Stimulated activated CD4-positive, alpha-beta T cell treated with anti-CD3 and anti-CD28 coated beads, TNF-alpha, amount 100 ng/mL, for 1 hour (primary cell): ENCODE measurements at places on chromosomes 16 and 17.

DNA sequence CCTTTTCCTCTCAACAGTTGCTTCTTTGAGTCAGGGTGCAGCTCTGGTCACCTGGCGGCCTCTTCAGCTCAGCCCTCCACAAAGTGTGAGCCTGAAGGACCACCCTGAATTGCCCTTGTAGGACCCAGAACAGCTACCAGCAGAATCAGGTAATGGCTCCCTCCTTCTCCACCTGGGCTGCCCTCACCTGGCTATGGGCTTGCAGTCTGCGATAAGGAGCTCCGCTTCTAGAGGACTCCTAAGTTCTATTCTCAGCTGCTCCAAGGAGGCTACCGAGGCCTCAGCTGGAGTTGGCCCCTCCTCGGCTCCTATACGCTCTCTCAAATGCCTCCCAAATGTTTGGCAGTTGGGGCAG is 13.4 kb downstream of the SMIM5 start:
- DNase-seq = no peak

- no peak for DNase-seq
Measured at GRCh38 chr17:2179615-2180295, 123.8 kb downstream of the SMG6 start.

DNA sequence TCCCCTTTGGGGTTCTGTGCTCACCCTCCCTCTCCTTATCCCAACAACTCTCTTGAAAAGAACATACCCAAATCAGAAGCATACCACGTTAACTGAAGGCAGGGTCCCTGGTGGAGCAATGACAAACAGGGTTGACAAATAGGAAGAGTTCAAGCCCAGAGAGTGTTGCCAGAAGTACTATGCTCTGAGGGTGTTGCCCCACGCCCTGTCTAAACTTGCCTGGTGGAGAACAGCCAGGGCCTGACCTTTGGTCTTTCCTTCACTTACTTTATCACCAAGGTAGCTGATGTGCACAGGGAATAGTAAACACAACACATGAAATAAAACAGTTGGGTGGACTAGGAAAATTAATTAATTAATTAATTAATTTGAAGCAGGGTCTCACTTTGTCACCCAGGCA is 23.3 kb downstream of the ZNF75A start:
- DNase-seq = no peak

DNA sequence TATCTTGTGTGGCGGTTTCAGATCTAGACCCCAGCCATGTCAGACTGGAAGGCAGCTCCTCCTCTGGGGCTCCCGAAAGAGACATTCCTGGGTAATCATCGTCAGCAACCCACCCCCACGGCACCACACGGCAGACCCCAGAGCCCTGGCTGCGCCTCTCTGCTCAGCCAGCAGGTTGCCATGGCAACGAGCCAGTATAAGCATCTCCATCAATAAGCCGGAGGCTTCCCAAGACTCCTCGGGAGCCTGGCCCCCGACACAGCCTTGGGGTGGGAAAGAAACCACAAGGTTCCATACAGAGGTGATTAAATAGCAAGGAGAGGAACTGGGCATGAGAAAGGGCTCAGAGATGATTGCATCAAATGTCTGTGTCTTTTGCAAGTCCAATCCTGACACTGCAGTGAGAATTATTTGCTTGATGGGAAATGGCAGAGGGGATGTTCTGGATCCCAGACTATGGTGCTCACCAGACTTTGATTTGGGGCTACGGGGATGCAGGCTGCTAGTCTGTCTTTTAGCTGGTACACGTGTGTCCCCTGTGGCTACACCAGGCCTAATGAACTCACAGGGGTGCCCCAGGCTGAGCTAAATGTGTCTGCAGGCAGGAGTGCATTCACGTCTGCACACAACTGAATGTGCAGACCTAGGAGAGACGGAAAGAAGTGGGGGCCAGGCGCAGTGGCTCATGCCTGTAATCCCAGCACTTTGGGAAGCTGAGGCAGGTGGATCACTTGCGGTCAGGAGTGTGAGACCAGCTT is 320.5 kb upstream of the TNRC6C start:
- DNase-seq = no peak

GRCh38 chr17:45088741-45089140 is 27.6 kb downstream of the NMT1 start:
- DNase-seq = no peak

GRCh38 chr16:85569615-85570212 is 43.4 kb upstream of the GSE1 start:
- DNase-seq = no peak

GRCh38 chr16:72482695-72483094 is 310.7 kb upstream of the PMFBP1 start:
- DNase-seq = no peak

DNA sequence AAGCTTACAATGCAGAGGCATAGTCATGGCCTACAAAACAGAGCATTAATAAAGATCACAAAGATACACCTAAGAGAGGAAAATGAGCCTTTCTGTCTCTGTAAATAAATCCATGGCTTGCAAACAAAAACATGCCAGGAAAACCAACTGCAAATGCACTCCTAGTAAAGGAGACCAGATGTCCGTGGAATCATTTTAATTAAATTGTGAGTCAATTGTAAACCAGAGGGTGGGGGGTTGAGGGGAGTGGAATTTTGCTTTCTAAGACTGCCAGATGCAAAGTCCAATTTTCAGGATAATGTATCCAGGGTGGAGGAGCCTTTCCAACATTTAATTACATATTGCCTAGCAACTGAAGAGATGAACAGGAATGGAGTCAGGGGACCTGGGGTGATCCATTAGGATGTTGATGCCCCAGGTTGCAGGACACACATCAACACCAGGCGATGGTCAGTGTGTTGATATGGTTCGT is 390.3 kb upstream of the CCL2 start:
- no peak for DNase-seq

DNA sequence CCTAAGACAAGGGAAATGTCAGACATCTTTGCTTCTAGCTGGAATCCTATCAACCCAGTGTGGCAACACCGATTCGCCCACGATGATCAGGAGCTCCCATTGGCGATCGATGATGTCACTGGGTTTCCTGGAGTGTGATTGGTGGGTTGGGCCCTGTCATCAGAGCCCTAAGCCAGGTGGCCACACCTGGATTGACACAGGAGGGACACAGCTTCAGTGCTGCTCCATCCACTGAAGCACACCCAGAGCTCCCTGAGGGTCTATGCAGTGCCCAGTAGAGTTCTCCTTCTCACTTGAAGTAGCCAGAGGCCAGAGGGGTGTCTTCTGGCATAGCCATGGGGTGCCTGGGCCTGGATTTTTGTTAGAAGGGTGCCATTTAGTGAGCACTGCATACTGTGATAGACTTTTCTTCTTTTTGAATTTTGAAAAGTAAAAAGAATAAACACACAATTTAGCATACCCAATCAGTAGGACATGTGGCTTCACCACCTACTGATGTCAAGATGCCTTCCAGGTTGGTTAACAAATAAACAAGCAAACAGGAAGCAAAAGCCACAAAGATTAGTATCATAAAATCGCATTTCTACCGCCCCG is 77.6 kb downstream of the CMIP start:
- DNase-seq = no peak

DNA sequence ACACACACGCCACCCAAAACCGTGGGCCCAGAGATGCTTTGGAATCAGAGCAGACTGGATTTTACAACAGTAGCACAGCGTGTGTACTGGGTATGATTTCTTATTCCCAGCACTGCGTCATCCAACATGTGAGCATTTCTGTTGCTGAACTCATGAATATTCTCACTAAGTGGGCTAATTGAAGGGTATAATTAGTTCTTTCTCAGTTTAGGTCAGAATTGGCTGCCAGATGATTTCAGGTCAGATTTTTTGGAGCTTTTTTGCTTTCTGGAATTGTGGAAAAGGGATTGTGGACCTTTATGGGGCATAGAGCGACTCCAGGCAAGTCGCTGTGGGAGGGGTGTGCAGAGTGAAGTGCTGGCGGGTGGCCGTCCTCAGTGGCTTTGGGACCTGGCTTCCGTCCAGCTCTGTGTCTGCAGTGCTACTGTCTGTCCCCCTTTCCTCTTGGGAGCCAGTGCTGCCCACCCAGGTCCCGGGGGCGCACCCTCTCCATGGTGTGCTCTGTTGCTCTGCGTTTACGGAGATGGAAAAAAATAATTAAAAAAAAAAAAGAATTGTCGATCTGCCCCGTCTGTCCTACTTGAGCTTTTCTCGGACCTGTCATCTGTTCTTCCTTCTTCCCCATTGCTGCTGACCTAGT is 25.0 kb downstream of the FOXK2 start:
- DNase-seq = no peak

DNA sequence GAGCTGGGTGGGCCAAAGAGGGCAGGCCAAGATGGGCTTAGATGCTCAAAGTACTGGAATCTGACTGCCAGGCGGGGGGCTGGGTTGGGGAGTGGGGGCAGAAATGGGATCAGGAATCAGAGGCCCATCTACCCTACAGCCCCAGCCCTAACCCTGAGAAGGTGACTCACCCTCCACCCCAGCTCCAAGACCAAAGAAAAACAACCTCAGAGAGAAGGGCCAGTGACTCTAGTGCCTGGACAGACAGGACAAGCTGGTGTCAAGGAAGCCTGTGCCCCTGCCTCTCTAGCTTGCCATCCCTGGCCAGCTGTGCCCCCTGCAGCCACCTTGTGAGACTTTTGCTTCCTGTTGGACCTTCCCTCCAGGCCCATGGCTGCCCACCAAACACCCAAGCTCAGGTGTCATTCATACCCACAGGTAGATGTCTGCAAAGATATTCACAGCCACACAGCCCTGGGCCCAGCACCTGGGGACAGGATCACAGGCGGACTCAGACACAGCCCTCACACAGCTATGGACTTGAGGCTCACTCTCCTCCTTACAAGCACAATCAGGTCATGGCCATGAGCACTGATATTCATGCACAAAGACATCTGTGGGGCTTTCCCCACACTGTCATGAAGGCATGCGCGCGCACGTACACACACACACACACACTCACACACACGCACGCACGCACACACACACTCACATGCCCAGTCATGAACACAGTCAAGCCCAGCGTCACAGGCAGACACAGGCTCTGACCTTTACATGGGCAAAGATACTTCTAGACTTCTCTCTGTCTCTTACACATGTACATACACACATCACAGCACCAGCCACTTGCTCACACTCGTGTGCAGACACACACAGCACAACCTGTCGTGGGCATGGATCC is 2.8 kb downstream of the WNT3 start:
- DNase-seq = no peak

- no peak for DNase-seq
Measured at GRCh38 chr17:17120294-17120693, 78.0 kb downstream of the MPRIP start.

DNA sequence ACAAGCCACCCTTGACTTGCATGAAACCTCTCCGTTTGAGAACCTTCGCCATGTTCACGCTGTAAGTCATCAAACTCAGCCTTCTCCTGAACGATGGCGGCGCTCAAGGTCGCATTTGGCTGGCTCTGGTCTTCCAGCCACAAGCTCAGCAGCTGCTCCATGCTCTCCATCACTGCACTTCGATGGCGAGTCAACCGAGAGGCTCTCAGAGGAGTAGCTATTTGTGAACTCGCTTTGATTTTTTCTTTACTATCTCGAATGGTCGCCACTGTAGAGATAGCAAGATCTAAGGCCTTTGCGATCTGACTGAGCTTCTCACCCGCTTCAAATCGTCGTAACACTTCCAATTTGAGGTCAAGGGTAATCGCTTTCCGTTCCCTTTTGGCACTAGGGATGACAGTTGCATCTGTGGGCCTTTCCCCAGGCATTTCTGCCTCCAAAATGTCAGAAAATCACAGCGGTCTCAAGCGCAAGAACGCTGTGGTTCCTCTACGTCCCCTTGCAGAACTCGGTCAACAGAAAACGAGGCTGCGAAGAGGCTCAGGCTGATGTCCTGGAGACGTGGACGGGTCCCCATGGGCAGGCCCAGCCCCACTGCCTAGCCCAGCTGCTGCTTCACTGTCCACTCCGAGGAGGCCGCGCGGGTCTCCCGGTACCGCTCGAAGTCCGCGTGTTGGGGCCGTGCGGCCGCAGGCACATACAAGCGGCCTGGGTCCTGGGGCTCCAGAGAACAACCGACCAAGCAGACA is 23.1 kb downstream of the DEF8 start:
- no peak for DNase-seq

GRCh38 chr16:20041924-20042596 is 31.6 kb downstream of the GPR139 start:
- no peak for DNase-seq

DNA sequence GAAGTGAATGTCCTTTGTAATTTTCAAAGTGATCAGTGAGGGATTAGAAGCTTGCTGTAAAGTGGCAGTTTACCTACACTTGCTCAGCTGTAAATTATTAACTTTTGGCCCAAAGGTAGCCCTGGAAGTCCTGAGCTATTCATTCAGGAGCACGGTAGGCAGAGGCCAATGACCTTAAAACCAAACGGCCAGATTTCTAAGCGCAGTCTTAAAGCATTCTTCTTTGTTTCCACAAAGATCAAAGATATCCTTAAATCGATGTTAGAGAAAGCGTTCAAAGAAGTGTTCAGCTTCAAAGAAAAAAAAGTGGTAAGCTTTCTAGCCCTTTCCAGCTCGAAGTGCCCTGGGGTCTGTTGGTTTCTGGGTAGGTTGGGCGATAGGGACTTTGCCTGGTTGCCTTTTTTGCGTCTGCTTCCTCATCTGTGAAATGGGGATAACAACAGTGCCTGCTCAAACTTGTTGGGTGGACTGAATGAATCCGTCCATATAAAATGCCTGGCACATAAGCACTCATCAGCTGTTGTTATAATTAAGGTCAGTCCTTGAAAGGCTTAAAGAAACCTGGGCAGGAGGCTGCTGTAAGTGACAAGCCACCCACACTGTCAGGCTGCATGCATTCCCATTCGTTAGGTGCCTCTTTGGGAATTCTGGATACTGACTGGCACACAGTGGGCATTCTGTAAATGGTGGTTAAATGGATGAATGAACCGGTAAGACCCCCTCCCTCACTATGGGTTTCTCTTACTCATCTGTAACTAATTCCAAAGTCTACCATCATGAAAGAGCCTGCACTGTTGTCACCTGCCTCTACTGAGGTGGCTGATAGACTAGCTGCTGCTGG is 113.2 kb downstream of the PRKCA start:
- DNase-seq = no peak

GRCh38 chr17:75430159-75430974 is 24.9 kb upstream of the GRB2 start:
- DNase-seq = no peak

- DNase-seq = no peak
Measured at GRCh38 chr17:34626121-34626681, 46.8 kb downstream of the TMEM132E start.

DNA sequence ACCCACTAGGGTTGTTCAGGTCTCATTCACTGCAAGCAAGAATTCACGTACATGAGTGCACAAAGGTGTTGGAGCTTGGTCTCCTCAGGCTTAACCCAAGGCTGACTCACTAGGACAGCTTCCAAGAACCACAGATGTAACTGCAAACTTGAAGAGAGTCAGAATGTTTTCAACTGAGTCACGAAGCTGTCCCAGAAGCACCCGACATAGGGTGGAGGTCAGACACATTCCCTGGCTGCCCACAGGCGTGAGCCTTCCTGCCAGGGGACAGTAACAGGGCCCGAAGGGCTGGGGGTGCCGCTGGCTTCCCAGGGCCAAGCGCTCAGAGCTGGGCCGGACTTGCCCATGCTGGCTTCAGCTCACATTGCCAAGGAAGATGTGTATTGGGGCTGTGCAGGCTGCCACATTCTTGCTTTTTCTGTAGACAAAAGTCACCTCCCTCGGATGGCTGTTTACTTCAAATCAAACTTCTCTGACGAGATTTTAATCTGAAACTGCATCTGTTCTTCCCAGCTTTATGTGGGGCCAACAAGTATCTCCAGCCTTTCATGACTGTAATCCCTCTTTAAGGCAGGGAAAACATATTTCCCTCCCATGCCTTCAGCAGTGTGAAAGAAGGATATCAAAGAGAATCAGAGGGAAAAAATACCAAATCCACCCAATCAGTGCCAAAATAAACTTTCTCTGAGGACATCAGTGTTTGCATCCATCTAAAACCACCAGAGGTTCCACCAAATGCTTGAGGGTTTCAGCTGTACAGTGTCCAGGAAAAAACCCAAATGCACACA is 14.3 kb downstream of the CMTM3 start:
- no peak for DNase-seq
